ENCODE measurements at places on chromosomes 6 and 20.

DNA sequence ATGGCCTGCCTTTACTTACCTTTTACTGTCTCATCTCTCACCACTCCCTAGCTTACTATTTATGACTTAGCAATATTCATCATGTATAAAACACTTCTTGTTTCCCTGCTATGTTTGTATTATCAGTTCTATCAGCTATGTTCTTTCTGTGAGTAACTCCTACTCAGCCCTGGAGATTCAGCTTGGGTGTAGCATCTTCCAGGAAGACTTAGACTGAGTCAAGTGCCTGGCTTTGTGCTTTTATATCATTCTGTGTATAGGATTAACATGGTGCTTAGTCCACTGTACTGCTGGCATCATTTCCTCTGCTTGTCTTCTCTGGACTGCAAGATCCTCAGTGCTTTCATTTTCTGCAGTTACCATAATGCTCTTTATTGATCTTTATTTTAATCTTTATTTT lies 257.8 kb downstream of the BTBD3 start:
- DNase-seq = no peak

DNA sequence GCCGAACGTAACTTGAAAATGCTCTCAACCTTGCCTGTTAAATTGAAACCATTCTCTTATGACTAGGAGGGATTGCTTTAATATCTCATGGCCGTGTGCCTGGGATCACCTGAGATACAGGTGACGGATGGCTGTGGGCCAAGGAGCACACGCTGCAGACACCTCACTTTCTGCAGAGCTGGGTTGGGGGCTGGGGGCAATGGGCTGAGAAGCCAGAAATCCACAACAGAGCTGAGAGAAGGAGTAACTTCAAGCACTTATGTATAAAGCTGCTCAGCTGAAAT lies 170.9 kb downstream of the DTNBP1 start:
- no peak for DNase-seq

GRCh38 chr6:70668499-70668812 lies 773 bp downstream of the SMAP1 start:
- DNase-seq = no peak

DNA sequence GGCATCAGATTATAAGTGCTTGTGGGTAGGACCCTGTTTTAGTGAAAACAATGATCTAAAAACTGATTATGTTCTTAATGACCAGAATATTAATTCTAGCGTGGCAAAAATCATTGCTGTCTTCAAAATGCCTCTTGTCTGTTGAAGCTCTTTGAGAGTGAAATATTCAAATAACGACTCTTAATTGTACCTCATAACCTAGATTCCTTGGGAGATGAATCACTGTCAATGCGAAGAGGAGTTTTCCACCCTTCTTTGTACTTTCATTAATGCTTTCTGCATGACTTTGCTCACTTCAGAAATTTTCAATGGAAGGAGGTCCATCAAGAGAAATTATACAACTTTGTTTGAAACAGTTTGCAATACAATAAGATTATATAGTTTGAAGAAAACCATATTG lies 71.5 kb downstream of the CRYBG1 start:
- DNase-seq = no peak

DNA sequence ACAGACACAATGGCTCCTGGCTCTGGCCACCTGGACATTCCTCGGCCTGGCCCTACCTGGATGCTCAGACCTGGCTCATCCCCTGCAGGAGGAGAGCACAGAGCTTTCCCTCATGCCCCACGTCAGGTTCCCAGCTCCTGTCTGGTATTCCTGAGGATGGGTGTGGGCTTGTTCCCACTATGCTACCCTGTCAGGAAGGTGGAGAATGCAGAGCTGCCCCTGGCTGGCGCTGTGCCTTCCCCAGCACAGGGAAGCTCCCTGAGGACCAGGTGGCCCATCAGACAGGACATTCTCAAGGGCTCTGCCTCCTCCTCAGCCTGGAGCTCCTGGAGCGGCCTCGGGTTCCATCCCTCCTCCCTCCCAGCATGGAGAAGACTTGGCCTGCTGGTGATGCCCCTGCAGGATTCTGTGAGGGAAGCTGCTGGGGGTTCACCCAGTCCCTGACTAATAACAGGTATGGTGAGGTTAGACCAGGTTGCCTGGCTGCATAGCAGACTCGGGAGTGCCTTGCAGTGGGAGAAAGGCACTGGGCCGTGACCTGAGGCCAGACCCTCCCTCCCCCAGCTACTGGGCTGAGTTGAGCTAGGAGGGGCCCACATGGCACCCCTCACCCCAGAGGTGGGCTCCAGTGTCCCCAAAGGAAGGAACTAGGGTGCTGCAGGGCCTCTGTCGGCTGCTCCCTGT lies 156.0 kb upstream of the MLN start:
- no peak for DNase-seq

- DNase-seq = no peak
Observed at GRCh38 chr6:4351520-4352321, 216.3 kb upstream of the ECI2 start.

GRCh38 chr6:20879121-20879520 lies 344.9 kb downstream of the CDKAL1 start:
- DNase-seq = no peak

DNA sequence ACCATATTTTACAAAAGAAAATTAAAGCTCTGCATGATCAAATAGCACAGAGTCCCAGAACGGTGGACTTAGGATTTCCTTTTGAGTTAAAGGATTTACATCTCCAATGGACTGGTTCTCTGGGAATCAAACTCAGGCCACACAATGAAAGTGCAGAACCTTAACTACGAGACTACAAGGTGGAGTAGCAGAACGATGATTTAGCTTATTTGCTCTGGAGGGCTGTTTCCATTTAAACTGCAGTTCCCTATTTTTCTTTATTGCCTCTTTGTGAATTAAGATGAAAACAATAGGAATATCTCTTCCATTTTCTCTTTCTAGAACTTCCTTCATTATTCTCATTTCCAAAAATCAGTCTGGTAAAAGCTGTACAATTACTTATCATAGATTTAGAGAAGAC lies 65.7 kb downstream of the TFAP2B start:
- DNase-seq = no peak

GRCh38 chr6:88561034-88561953 lies 395.1 kb upstream of the CNR1 start:
- DNase-seq = no peak

DNA sequence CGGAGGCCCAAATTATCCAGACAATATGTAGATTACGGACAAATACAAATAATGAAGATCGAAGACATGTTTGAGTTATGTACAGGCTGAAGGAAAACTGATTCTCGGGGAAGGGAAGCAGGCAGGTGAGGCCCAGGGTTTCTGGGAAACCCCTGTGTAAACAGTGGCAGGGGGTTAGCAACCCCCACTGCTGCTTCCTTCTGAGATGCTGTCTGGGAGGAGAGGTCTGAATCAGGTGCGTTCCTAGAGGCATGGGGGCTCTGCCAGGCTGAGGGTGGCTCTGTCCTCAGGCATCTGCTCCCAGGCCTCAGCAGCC lies 7.2 kb upstream of the MDGA1 start:
- no peak for DNase-seq

- DNase-seq = no peak
Observed at GRCh38 chr6:159730332-159730676, 3.0 kb downstream of the WTAP start.

GRCh38 chr6:69861986-69862385 lies 4.4 kb upstream of the COL19A1 start:
- DNase-seq = no peak

GRCh38 chr20:9515214-9515585 lies 810 bp downstream of the LAMP5 start:
- no peak for DNase-seq

GRCh38 chr6:1081551-1082284 lies 230.2 kb upstream of the FOXQ1 start:
- no peak for DNase-seq

DNA sequence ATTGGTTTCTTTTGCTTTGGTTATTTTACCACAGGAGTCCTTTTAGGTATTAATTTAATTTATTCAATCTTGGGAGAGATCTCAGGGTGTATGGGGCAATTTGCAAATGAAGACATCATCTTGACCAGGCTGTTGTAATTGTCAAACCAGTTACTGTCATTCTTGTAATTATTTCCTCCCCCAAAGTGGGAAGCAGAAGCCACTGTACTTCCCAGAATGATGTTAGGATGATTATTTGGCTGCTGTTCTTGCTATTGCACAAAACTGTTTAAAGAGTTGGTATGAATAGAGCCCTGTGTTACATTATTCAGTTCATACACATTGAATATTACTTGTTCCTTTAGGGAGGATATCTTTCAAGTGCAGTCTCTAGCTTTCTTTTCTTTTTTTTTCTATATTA lies 1.7 kb downstream of the TAAR6 start:
- DNase-seq = no peak

- no peak for DNase-seq
Observed at GRCh38 chr6:164534070-164534766, 775.2 kb downstream of the C6orf118 start.

GRCh38 chr6:16238057-16238962 lies at the start of gene GMPR:
Gene GMPR (plus strand): TSS chr6:16238587. CDS start chr6:16238694, 107 bp downstream.
- DNase-seq = no peak

- no peak for DNase-seq
Observed at GRCh38 chr6:12222405-12223366, 67.5 kb upstream of the EDN1 start.

DNA sequence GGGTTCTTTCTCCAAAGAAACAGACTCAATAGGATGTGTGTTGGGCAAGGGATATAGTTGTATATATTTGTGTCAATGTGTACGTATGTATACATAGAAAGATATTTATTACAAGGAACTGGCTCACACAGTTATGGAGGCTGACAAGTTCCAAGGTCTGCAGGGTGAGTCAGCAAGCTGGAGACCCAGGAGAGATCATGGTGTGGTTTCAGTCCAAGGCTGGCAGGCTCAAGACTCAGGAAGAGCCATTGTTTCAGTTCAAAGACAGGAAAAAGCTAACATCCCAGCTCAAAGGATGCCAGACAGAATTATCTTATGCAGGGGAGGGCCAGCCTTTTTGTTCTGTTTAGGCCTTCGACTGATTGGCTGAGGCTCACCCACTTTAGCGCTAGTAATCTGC lies 89.9 kb upstream of the RALGAPA2 start:
- no peak for DNase-seq

- no peak for DNase-seq
Observed at GRCh38 chr20:18926965-18927364, 113.4 kb downstream of the SCP2D1 start.

DNA sequence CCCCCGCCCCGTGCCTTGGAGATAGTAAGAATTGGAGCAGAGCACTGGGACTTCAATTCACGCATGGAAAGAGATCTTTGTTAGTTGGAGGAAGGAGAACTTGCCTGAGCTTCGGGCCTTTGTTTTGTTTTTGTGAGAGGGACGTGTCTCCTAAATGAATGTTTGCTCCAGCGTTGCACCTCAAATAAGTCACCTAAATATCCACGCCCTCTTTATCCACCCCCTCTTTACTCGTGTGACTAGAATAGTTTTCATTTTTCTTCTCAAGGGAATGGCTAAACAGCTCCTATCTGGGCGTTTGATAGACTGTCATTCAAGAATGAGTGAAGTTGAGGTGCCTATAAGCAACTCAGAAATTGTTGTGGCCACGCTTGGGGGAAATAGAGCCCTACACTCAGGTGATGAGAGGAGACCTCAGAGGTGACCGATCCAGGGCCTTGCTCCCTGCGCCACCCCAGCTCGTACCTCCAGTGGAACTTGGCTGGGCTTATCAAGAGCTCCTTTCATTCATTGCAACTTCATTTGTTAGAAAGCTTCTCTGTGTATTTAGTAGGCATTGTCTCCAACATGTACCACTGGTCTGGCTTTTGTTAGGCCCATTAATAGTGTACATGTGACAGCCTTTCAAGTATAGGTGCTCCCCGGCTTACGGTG lies 861 bp downstream of the PCMTD2 start:
- no peak for DNase-seq

GRCh38 chr20:32628960-32629530 lies 43.9 kb upstream of the NOL4L start:
- no peak for DNase-seq

DNA sequence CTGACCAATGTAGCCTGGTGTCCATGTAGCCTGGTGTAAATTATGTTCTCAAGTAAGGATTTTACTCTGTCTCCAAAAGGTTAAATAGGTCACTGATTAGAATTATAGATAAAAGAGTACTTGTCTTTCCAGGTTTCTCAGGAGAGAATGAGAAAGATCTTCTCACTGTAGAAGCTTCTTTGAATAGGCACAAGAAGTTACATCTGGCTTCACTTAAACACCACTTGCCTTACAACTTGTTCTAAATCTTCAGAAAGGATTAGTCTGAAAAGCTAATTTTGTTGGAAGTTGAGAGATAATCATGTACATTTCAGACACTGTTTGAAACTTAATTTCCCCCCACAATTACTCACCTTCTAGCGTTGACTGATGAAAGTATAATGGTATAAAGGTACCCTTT lies 275.3 kb downstream of the FARS2 start:
- no peak for DNase-seq

DNA sequence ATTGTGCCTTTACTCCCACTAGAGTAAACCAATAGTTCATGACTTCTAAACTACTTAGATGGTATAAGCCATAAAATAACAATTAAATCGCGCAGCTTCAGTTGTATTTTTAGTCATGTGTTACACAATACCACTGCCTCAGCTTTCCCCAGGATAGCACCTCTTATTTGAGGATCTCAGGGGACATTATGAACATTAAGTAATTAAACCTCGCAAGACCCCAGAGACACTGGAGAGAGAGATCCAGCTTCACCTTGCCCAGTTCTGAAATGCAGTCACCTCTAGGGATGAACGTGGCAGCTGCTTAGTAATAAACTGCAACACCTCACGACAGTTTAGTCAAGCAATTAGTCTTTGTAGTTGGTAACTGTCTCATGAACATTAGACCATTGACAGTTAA lies 87.1 kb downstream of the CFAP61 start:
- DNase-seq = no peak

- no peak for DNase-seq
Observed at GRCh38 chr20:652615-653109, 338 bp downstream of the SRXN1 start.

DNA sequence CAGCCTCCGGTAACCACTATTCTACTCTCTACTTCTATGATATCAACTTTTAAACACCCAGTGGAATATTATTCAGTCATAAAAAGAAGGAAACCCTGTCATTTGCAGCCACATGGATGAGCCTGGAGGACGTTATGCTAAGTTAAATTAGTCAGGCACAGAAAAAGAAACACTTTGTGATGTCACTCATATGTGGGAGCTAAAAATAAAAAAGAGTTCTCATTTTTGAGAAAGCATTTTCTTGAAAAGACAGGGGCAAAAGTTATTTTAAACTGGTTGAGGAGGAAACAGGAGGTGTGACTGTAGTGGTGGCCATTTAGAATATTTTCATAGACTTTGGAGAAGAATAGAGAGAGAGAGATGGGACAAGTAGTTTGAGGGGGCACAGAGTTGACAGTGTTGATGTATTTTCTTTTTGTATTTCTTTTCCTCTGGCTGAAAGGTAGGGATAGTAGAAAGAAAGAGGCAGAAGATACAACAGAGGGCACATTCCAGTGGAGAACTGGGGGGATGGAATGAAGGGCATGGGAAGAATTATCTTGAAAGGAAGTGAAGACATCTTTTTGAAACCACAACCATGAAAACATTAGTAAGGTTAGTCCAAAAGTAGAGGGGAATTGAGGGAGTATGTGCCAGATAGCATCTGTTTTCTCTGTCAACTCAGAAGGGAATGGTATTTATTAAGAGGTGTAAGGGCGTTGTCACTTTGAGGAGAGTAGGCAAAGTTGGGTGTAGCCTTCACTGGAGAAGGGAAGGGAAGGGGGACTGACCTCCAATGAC lies 181.3 kb upstream of the GMDS start:
- no peak for DNase-seq

GRCh38 chr20:40882152-40882551 lies 146.5 kb upstream of the TOP1 start:
- DNase-seq = no peak

All from esophagus squamous epithelium (tissue), 5 donors.